ENCODE measurements at places on chromosomes 2 and 18. TPM values are rescaled to one million over a fixed set of nuclear protein-coding genes. Genes with fewer than 3 reads are reported as not detected.

DNA sequence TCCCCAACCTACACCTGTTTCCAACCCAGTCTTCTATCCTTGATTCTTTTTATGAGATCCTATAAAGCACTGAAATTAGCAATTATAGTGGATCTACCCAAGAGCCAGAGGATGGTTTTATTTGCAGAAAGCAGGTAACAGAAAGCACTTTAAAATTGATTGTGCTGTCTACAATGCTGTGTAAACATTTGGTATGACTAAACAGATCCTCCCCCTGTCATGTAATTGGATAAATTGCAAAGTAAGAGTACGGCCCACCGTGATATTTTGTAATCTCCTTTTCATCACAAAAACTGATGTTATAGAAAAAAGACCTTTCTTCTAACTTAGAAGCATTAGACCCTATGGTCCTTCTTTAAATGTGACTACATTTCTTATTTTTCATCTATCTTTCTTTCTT, 11.3 kb upstream of the PPP3R1 start:
- DNase-seq, result no peak

DNA sequence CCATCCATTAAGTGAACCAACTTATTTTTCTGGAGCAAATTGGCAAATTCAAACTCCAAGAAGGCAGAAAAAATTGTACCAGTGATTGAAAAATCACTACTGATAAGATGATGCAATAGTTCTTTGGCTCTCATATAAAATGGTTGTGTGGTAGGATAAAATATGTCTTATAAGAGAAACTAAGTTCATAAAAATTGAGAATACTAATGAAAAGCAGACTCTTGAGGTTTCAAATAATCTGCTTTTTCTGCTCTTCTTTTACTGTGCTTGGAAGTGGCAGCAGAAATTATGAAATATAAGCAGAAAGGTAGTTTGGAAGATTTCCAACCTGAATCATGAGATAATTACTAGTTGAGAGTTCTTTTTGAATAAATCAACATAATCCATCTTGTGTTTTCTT, 61.9 kb downstream of the PPP1R1C start:
- no peak for DNase-seq

- no peak for DNase-seq
These were observed 150.5 kb downstream of the MYO5B start for GRCh38 chr18:50044402-50044801.

DNA sequence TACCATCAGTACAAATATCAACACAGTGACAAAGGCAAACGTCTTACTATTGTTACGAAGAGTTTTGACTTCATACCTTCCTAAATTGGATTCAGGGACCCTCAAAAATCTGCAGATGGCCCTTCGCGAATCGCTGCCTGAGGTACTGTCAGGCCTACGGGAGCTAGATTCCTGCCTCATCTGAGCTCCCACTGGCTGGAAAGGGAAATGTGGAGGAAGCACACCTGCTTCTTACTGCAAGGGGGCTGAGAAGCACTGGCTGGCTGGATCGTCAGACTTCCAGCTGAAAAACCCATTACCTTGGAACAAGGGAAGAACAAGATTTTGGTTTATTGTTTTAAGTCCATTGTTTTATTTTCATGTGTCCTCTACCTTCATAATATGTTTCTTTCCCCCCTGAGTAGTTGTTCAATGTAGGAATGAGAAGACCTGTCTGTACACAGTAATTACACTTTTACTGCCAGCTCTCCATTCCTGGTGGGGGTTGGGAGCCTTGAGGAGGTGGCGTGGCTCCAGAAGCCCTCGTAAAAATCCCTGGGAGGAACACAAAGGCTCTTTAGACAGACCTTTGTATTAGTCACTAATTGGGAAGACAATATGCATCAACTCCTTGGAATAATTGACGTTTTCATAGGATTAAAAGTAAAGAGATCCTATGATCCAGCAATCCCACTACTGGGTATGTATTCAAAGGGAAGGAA, 124.1 kb upstream of the NOSTRIN start:
- no peak for DNase-seq

GRCh38 chr2:74392449-74392743, 12.3 kb upstream of the DCTN1 start:
- DNase-seq, result no peak

GRCh38 chr18:74492259-74492658, 3.9 kb upstream of the CNDP2 start:
- no peak for DNase-seq

GRCh38 chr2:65896446-65896845, 464.0 kb upstream of the SPRED2 start:
- no peak for DNase-seq

- DNase-seq, result no peak
These were observed 1131.7 kb upstream of the LRRTM1 start for GRCh38 chr2:81436256-81436655.

DNA sequence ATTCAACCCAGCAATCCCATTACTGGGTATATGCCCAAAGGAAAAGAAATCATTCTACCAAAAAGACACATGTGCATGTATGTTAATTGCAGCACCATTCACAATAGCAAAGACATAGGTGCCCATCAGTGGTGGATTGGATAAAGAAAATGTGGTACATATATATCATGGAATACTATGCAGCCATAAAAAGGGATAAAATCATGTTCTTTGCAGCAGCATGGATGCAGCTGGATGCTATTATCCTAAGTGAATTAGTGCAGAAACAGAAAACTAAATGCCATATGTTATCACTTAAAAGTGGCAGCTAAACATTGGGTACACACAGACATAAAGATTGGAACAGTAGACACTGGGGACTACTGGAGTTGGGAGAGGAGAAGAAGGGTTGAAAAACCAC, 82.2 kb downstream of the MYO3B start:
- no peak for DNase-seq

- DNase-seq, result no peak
These were observed 30.1 kb upstream of the GALNT14 start for GRCh38 chr2:31168291-31168690.

- no peak for DNase-seq
These were observed 53.0 kb upstream of the ZC3H15 start for GRCh38 chr2:186433040-186433439.

- DNase-seq, result no peak
These were observed 25.9 kb downstream of the TMSB10 start for GRCh38 chr2:84931384-84931821.

DNA sequence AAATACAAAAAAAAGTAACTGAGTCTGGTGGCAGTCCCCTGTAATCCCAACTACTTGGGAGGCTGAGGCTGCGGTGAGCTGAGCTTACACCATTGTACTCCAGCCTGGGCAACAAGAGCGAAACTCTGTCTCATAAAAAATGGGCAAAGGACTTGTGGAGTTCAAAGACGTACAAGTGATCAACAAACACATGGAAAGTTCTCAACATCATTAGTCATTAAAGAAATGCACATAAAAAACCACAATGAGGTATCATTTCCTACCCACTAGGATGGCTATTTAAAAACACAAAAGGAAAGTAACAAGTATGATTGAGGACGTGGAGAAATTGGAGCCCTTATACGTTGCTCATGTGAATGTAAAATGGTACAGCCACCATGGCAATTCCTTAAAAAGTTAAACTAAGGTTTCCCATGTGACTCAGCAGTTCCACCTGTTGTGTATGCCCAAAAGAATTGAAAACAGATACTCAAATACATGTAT, 52.3 kb downstream of the RAB10 start:
- DNase-seq, result no peak

GRCh38 chr2:107358362-107358761, 468.3 kb upstream of the RGPD4 start:
- no peak for DNase-seq

GRCh38 chr2:7860693-7861092, 821.2 kb upstream of the ID2 start:
- DNase-seq, result no peak

- DNase-seq, result no peak
These were observed 126.7 kb upstream of the CYP26B1 start for GRCh38 chr2:72274380-72274797.

DNA sequence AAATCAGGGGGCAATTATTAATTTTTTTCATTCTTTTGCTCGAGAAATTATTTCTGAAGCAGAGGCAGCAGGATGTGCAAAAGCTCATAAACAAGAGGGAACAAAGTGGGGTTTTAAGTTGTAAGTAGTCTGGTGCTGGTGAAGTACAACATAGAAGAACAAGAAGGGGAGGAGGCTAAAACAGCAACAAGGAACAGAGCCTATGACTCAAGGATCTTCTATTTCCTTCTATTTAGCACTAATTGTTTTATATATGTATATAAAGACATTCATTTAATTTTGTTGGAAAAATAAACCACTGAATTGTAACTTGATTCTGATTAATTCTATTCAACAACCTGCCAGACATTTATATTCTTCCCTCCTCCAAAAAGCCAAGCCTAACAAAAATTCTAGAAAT, 35.0 kb downstream of the YES1 start:
- DNase-seq, result no peak

GRCh38 chr2:74063486-74063885, 78.8 kb downstream of the TET3 start:
- DNase-seq, result no peak

DNA sequence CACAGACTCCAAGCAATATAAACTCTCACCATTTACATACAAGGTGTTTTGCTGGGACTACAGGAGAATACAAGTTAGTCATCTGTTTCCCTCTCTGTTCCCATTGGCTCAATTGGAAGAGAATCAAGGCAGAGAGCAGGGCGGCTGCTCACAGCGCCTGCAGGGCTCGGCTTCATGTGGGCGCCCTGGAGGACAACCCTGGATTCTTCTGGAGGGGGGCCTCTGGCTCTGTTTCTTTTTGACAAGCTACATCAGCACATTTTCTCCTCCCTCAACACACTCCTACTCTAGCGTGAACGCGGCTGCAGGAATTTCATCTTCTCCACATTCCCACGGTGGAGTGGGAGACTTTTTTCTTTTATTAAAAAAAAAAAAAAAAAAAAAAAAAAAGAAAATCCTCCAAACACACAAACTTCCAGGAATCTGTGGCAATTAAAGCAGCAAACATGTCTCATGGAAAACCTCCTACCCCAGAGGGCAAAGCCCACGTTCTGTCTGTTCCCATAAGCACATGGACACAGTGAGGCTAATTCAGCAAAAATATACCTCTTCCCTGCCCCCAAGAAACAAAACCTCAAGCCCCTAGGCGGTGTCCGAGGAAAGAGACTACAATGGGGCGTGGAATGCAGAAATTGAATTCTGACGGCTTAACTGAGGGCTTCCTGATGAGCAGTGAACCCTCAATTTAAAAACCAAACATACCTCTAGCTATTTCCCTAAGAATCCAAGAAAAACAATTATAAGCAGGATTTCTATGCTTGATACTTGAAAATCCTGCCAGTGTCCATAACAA, 50.6 kb downstream of the PARD6G start:
- peak; percentile 40 for DNase-seq

DNA sequence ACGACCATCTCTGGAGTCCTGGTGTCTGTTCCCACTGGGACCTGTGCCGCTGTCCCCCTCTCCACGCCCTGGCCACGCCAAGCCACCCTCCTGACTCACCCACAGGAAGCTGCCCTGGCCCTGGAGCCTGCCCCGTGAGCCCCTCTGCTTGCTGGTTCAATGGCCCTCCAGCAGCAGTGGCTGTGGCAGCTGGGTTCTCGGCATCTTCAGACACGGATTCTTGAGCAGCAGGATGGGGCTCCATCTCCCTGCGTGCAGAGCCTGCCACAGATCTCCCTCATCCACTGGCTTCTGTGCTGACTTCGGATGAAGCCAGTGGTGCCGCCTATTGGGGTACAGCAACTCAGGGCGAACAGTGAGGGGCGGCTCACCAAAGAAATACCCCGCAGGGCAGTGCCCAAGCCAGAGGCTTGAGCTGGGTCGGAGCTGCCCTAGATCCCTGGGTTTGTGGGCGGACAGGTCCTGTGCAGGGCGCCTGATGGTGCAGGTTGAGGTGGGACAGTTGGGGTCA, 14.0 kb downstream of the CAPN10 start:
- DNase-seq, result no peak

DNA sequence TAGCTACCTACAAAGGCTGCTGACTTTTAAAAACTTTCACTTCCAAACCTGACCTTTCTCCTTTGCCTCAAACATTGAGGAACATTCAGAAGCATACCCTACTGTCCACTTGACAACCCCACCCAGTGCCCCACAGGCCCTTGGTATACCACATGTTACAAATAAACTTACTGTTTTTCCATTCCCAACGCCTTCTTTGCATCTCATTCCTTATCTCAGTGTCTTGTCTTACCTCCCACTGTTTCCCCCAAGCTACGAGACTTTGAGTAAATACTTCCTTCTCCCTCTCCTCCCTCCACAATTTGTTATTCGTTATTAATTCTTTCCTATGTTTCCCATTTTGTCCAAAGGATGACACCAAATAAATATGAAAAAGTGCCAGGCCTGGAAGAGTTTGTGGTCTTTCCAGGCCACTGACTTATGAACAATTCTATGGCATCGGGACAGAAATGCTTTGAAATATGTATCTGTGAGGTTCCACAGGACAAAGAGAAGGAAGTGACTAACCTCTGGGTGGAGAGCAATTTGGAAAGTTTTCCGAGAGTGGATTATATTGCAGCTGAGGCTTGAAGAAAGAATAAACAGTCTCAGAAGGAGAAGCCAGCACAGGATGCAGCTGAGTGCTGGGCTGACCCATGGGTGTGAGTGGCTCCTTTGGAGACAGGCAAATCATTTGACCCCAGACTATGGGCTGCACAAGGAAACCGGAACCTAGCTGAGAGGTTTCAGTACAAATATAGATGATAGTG, 409.0 kb downstream of the LPIN1 start:
- DNase-seq, result no peak

DNA sequence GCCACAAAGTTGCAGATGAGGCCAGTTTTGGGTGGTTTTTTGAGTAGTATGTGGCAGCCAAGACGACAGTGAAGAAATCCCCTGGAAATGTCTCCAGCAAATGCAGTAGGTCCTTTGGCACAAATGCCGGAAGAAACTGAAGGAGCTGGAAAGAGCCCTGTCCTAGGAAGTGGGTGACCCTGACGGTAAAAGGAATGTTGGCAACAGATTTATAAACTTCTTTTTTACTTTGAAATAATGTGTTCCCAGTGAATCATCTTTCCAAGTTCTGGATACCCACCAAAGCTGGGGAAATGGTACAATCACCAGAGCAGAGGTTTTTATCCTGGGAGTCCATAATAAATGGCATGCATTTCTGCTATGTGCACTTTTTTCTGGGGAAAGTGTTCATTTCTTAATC, 112.9 kb downstream of the CSRNP3 start:
- DNase-seq, result no peak

DNA sequence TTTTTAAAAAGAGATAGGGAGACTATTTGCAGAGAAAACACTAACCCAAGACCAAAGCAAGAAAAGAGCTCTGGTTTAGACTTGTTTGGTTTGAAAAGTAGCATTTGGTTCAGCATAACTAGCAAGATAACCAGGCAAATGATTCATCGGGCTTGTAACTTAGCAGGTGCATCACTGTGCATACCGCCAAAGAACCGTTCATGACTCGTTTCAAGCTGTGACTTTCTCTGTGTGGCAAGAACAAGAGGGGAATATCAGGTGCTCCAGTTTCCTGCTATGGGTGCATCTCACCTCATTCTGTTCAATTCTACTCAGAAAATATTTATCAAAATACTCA, 244.9 kb downstream of the ETAA1 start:
- no peak for DNase-seq

LHCGR gene
- total RNA-seq, result not detected

DSG1 gene
- 0.09 TPM for total RNA-seq

RNPEPL1 gene
- total RNA-seq, result 28.3 TPM

IL1B gene
- 1.7 TPM for total RNA-seq

ATP6V1B1 gene
- 0.66 TPM for total RNA-seq

ZAP70 gene
- total RNA-seq, result 3.1 TPM

DUSP28 gene
- 4.3 TPM for total RNA-seq

MEP1B gene
- total RNA-seq, result 0.18 TPM

REG1B gene
- not detected for total RNA-seq

SCYGR7 gene
- total RNA-seq, result not detected

All from mesothelial cell of epicardium (in vitro differentiated cells).